ENCODE measurements at places on chromosomes 4 and X.

DNA sequence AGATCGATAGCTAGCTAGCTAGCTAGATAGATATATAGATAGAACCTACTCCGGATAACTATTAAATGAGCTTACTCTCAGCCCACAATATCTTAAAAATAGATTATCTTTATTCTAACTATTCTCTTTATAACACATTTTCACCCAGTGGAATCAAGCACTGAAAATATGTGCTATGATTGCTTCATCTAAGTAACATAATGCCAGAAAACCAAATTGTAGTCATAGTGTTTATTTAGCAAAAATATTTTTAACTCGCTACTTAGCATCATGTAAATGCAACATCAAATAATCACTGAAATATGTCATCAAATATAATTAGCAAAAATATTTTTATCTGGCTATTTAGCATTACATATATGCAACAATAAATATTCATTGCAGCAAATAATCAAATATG, 1.5 kb downstream of the TMEM156 start:
- no peak for DNase-seq

- DNase-seq, result no peak
Measured at GRCh38 chr4:28351826-28352225, 1491.2 kb downstream of the STIM2 start.

- DNase-seq, result no peak
Measured at GRCh38 chr4:81038636-81039350, 8.3 kb downstream of the BMP3 start.

DNA sequence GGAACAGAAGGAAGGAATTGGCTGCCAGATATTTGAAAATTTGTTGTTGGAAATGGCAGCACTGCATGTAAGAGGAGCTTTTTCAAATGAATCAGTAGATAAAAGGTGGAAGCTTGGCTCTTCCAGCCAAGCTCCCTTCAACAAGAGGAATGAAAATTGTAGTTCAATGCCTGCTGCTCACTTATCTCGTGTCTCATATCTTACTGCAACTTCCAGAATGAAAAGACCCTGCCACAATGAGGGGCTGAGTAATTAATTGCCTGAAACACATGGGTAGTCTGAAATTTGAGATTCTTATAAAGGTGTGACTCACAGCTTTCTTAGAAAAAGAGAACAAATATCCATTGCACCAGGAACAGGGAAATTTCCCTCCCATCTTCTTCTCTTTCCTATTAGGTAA, 53.0 kb downstream of the HAND2 start:
- no peak for DNase-seq

GRCh38 chr4:1211371-1211770, 37.6 kb downstream of the CTBP1 start:
- no peak for DNase-seq
